ENCODE measurements at places on chromosomes 2 and 18.
A peak's percentile ranks its signal among the peaks of the same experiment; 100 is the strongest.

DNA sequence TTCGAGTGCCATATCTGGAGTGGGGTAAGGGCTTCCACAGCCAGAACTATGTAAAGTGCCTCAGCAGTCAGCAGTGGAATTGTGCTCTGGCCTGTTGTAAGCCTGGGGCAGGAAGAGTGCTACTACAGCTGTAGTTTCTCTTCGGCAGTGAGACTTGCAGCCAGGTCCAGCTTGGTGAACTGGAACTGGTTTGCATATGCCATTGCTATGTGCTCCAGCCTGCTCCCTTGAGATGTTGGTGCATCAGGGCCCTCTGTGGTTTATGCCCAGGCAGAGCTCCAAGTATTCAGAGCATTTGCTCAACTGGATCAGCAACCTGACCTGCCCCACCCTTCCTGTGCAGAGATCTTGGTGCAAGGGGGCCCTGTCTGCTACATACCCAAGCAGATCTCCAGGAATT lies 47.8 kb downstream of the ZNF804A start:
- no peak for DNase-seq

- DNase-seq = no peak
These were observed 316.2 kb downstream of the CDH2 start for GRCh38 chr18:27860701-27861107.

GRCh38 chr18:63301434-63301833 lies 18.1 kb downstream of the BCL2 start:
- DNase-seq = no peak

DNA sequence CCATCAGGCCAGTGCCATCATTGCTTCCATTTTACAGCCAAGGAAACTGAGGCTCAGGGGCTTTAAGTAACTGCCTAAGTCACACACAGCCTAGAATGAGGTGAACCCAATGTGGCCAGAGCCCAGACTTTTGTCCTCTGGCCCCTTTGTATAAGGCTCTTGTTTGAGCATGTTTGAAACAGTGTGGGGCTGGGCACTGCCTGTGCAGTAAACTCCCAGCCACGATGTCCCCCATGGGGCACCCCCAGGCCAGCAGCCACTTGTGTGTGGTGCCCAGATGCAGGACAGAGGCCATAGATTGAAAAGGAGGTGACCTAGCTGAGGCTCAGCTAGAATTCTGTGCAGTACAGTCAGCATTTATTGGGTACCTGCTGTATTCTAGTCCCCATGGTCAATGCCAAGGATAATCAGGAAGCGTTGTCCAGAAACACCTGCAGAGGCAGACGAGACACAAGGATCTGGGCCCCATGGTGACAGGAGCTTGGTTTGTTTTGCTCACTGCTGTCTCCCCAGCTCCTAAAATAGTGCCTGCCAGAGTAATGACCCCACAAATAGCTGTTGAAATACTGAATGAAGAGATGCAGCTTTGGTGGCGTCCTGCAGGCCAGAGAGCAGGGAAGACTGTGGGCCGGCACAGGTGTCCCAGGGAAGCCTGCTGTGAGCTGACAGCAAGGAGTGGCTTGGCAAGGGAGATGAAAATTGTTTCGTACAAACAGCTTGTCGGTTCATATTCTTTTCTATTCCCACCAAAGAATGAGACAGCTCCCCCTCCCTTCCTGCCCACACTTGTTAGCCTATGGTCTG lies 160.7 kb downstream of the LDLRAD4 start:
- DNase-seq = no peak

GRCh38 chr18:5546660-5547059 lies 2.9 kb upstream of the EPB41L3 start:
- no peak for DNase-seq

GRCh38 chr2:23916727-23917405 lies 10.1 kb downstream of the ATAD2B start:
- no peak for DNase-seq

DNA sequence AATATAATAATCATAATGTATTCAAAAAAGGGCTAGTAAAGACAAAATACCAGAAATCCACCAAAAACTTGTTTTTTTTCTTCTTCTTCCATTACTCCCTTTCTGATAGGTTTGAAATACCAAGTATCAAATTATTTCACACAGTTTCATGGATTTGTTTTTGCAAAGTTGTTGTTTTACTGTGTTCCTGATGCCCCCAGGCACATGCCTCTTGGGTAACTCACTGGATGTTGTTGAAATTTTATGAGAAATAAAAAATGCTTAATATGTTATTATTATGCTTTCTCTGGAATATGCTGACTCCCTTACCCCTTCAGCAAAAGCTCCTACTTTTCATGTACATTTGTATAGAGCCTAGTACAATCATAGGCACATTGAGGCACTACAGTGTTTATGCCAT lies 419.6 kb downstream of the NRXN1 start:
- DNase-seq = no peak

GRCh38 chr18:63637703-63638102 lies 6.4 kb downstream of the SERPINB4 start:
- DNase-seq = no peak

DNA sequence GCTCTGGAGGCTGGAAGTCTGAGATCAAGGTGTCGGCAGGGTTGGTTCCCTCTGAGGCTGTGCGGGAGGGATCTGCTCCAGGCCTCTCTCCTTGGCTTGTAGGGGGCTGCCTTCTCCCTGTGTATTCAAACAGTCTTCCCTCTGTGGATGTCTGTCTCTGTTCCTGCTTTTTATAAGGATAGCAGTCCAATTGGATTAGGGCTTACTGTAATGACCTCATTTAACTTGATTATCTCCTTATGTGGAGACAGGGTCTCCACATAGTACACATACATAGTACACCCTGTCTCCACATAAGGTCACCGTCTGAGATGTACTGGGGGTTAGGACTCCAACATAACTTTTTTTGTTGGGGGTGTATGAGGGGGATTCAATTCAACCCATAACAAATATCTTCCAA lies 30.5 kb downstream of the TCF7L1 start:
- no peak for DNase-seq

- DNase-seq = no peak
These were observed 9.2 kb downstream of the UXS1 start for GRCh38 chr2:106184857-106185256.

- DNase-seq = no peak
These were observed 208.5 kb downstream of the CAMKMT start for GRCh38 chr2:44570271-44570670.

GRCh38 chr2:230322561-230323384 lies 4.2 kb upstream of the SP140L start:
- no peak for DNase-seq

- no peak for DNase-seq
These were observed 59.5 kb upstream of the THUMPD2 start for GRCh38 chr2:39838589-39838988.

DNA sequence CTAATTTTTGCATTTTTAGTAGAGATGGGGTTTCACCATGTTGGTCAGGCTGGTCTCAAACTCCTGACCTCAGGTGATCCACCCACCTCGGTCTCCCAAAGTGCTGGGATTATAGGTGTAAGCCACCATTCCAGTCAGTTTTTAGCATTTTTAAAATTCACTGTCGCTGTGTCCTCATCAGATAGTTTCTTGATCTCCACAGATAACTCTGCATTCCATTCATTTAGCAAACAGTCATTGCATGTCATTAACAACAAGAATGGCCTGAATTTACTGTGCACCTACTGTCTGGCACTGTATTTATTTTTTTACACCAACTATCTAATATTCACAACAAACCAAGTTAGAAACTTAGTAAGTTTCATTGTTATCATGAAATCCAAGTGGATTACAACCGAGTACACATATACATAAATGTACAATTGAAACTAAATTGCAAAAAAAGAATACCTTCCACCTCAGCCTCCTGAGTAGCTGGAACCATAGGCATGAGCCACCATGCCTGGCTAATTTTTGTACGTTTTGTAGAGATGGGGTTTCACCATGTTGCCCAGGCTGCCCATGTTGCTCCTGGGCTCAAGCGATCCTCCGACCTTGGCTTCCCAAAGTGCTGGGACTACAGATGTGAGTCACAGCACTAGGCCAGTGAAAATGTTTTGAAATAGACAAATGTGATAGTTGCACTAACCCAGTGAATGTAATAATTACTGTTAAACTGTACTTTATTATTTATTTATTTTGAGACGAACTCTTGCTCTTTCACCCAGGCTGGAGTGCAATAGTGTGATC lies 4.3 kb downstream of the MCEE start:
- no peak for DNase-seq

DNA sequence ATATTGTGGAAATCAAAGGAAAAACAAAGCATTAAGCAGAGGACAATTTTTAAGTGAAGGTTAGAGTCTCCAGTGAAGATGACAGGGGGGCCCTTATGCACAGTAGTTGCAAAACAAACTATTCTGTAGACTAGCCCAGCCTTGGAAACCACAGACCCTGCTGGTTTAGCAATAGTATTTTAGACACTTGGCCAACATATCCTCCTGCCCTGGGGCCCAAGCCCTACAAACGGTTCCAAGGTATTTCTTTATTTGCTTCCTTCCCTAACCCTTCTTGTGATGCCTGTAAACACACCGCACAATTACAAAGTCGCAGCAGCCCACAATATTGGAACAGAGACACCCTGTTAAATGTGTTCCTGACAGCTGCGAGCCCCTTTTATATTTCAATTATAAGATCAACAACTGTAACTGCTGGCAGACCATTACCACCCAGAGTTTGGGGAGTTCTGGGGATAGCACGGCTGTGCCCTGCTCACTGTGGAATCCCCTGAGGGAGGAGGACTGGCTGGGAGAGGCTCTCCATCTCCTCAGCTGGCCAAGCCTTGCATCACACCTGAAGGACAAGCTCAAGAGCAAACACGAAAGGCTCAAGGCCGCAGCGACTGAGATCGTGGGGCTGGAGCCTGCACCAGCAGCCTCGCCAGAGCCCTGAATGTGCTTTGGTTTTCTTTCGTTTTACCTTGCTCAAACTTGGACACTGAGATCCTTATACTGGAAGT lies 282.2 kb upstream of the ATP5MC3 start:
- DNase-seq = no peak

DNA sequence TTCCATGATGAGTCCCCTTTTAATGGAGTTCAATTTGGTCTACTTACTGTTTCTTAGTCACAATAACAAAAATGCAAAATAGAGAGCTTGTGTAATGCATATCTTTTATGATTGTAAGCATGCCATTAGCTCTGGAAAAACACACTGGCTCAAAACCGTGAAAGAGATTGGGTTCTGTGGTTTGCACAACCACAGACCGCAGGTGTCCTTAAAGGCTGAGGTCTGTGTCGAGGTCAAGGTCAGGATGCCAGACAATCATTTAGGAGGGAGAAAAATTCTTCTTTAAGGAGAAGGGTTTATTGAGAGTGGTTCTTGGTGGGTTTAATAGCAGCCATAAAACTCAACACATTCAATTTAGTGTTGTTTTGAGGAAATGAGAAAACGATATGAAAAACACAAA lies 487.2 kb downstream of the GALR1 start:
- DNase-seq = no peak

- DNase-seq = no peak
These were observed 4.1 kb upstream of the STAT1 start for GRCh38 chr2:191018048-191018447.

DNA sequence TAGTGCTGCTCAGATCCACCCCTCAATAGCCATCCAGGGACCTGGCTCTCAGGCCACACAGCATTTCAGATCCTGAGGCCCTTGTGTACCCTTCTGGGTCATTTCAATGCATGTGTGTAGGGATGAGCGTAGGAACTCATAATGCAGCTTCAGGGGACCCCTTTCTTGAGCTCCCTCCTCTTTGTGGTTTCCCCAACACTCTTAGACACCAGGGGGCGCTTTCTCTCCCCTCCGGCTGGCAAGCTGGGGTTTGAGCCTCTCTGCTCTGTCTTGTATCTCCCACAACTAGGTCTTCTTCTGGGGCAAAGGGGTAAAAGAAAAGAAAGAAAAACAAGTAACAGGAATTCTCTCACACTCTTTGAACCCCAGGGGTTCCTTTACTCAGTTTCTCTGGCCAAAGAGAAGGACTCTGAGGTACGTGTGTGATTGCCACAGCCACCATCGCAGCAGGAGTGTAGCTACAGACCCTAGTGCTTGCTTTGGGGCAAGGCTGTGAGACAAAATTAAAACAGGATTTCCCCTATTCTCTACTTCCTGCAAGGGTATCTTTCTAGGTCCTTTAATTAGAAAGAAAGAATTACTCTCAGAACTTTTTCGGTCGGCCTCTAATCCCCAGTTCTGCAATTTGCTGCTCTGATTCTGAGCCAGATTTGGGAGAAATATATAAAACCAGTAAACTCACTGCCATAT lies 38.0 kb downstream of the CABYR start:
- peak; percentile 21 for DNase-seq
